ENCODE measurements at places on chromosomes 2 and 18. TPM values are rescaled to one million over a fixed set of nuclear protein-coding genes. Genes with fewer than 3 reads are reported as not detected.

GULP1 gene
- total RNA-seq = 52.8 TPM

CXCR2 gene
- not detected for total RNA-seq

HTR2B gene
- 0.07 TPM for total RNA-seq

CRYGC gene
- not detected for total RNA-seq

LHCGR gene
- not detected for total RNA-seq

CABYR gene
- total RNA-seq = 11.7 TPM

NBEAL1 gene
- 4.0 TPM for total RNA-seq

NYAP2 gene
- total RNA-seq = 0.02 TPM

TTN gene
- 0.01 TPM for total RNA-seq

REG3A gene
- total RNA-seq = not detected

IL18R1 gene
- total RNA-seq = 0.99 TPM

SGPP2 gene
- 0.20 TPM for total RNA-seq

MAL gene
- not detected for total RNA-seq

SPP2 gene
- not detected for total RNA-seq

STK36 gene
- 13.6 TPM for total RNA-seq

GPR35 gene
- 0.58 TPM for total RNA-seq

PRKAG3 gene
- total RNA-seq = not detected

PTPRM gene
- total RNA-seq = 30.7 TPM

PLEK gene
- not detected for total RNA-seq

CD8B2 gene
- not detected for total RNA-seq

DNAH7 gene
- 0.93 TPM for total RNA-seq

CCT7 gene
- total RNA-seq = 891 TPM

SCN1A gene
- total RNA-seq = not detected

ADCYAP1 gene
- not detected for total RNA-seq

SRBD1 gene
- total RNA-seq = 10.0 TPM

SCN7A gene
- not detected for total RNA-seq

APCDD1 gene
- total RNA-seq = not detected

LYPD1 gene
- 18.2 TPM for total RNA-seq

PMAIP1 gene
- total RNA-seq = 11.9 TPM

DYNAP gene
- total RNA-seq = not detected

UGT1A10 gene
- 0.26 TPM for total RNA-seq

KANSL1L gene
- total RNA-seq = 0.56 TPM

PPP3R1 gene
- 84.8 TPM for total RNA-seq

CPLX4 gene
- total RNA-seq = not detected

FBXO41 gene
- total RNA-seq = 5.3 TPM

PFN4 gene
- 1.1 TPM for total RNA-seq

GPR45 gene
- not detected for total RNA-seq

REEP1 gene
- 0.57 TPM for total RNA-seq

OR6B2 gene
- total RNA-seq = not detected

TTR gene
- total RNA-seq = not detected

Measured in A549 treated with DMSO at 1 μM for 4 hours (cell line).